Glutamatergic neuron (in vitro differentiated cells): ENCODE measurements at places on chromosomes 4 and X. TPM values are rescaled to one million over a fixed set of nuclear protein-coding genes. Genes with fewer than 3 reads are reported as not detected.

Gene AREG
- total RNA-seq, result not detected

Gene CORIN
- total RNA-seq, result 0.32 TPM

Gene PPEF2
- total RNA-seq, result not detected

Gene TMEM144
- not detected for total RNA-seq

Gene ODAPH
- not detected for total RNA-seq

Gene LAP3
- 24.9 TPM for total RNA-seq

Gene RTL9
- 1.8 TPM for total RNA-seq

Gene TMPRSS11A
- total RNA-seq, result not detected

Gene WDR17
- total RNA-seq, result 6.3 TPM

Gene ZNF157
- total RNA-seq, result 2.9 TPM

Gene SLC9B2
- 14.4 TPM for total RNA-seq

Gene ALAS2
- not detected for total RNA-seq

Gene DUSP9
- 0.61 TPM for total RNA-seq

Gene AR
- total RNA-seq, result 0.56 TPM

Gene MOB1B
- total RNA-seq, result 24.6 TPM

Gene CCNG2
- 115 TPM for total RNA-seq

Gene GPC4
- total RNA-seq, result 32.8 TPM

Gene STPG2
- 0.66 TPM for total RNA-seq

Gene WWC2
- 18.2 TPM for total RNA-seq

Gene DTHD1
- total RNA-seq, result not detected
